ENCODE measurements at places on chromosomes 5 and 9. TPM values are rescaled to one million over a fixed set of nuclear protein-coding genes. Genes with fewer than 3 reads are reported as not detected.

Gene RETREG1
- total RNA-seq: 2.8 TPM

Gene IFNA2
- total RNA-seq: not detected

Gene IER5L
- total RNA-seq: 21.2 TPM

Gene TOR1A
- total RNA-seq: 34.0 TPM

Gene SPINK6
- total RNA-seq: not detected

Gene SPATA31D4
- not detected for total RNA-seq

DNA sequence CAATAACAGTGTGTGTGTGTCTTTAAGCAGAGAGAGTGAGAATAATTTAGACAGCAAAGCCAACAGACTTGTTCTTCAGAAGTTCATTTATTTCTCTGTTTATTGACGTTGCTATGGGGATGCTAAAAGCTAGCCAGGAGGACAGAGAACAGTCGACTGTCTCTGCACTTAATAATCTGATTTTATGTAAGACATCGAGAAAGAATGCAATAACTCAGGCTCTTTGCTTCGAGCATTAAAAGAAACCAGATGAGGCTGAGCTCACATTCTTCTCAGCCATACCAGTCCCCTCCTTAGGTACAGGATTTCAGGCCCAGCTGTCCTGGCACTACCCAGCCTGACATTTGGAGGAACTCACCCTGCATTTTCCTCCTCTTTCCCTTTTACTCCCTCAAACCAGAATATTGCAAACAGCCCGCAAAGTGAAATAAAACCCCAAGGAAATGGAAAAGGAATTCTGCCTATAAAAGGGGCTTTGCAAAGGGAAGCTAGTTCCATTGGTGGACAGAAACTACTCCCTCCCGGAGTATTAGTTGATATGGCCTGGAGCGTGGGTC lies 44.5 kb upstream of the DPYSL3 start:
- DNase-seq: peak; percentile 93

- no peak for DNase-seq
Measured at GRCh38 chr9:98378206-98378780, 122.8 kb upstream of the TBC1D2 start.

- DNase-seq: no peak
Measured at GRCh38 chr9:125829743-125830142, 82.6 kb downstream of the PBX3 start.

GRCh38 chr5:58191443-58191842 lies 268.4 kb downstream of the PLK2 start:
- peak; percentile 32 for DNase-seq

DNA sequence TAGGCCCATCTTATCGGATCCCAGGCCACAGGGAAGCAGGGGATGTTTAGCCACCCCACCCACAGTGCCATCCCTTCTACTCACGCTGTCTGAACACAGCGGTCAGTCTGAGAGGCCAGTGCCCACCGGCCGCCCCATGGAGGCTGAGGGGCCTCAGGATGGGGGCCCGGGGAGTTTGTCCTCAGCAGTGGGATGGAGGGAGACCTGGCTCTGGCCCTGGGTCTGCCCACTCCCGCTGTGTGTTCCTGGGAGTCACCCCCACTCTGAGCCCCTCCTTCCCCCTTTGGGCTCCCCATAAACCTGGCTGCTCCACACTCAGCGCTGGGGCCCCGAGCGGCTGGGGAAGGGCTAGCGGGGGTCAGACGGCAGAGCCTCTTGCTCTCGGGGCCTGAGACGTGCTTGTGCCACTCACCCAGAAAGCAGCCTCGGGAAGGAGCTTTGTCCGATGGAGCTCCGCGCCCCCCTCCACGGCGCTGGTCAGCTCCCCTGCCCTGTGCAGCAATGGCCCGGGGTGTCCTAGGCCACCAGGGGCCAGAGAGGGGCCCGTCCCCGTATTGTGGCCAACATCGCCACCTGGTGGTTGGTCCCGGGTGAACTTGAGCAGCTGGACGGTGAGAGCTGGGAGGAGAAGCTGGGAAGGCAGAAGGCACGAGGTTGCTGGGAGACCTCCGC lies 10.9 kb upstream of the LAMC3 start:
- DNase-seq: peak; percentile 61

GRCh38 chr9:121309171-121309570 lies 41.2 kb downstream of the GSN start:
- no peak for DNase-seq

GRCh38 chr9:138061631-138062030 lies 184.0 kb downstream of the CACNA1B start:
- no peak for DNase-seq

GRCh38 chr9:122088880-122089706 lies 4.0 kb downstream of the TTLL11 start:
- DNase-seq: no peak

- DNase-seq: peak; percentile 75
Measured at GRCh38 chr9:113632776-113633590, 169.5 kb downstream of the RGS3 start.

Measured in RPMI7951 (cell line).